ENCODE measurements at places on chromosomes 1 and 21.

DNA sequence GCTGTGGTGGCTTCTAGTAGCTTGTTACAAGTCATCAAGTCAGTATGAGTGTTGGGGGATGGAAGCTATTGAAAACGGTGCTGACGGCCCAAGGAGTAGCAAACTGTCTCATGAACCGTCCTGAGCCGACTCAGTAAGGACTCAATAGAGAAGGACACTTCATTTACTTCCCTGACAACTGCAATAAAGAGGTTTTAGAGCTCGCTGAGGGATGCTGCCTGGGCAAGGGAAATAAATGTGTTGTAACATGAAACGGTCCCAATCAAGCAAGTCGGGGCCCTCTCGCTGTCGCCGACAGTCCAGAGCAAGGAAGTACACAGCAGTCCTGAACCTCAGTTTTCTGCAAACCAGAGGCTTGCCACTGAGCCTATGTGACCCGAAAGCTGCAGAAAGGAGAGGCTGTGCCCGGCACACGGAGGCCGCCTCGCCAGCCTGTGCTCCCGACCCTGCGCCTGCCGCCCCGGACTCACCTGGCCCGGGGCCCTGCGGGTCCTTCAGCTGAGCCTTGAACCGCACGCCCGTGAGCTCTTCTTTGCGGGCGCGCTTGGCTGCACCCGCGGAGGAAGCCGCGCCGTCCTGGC, 423 bp downstream of the URB1 start:
- DNase-seq = no peak

DNA sequence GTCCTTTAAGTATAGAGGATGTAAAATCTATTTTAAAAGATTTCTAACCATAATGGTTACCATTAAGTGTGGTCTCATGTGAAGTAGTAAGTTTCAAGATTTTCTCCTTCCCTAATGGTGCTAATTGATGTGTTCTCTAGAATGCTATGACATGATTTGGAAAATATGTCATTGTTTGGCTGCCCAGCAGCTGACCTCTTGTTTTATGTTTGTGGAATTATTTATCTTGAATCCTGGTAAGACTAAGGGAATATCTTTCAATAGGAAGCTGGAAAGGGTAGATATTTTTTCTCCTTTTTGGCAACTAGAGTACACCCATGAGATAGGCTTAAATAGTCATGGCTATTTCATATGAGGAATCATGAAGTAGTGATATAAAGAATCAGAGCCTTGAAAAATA, 139.8 kb upstream of the CHODL start:
- no peak for DNase-seq

DNA sequence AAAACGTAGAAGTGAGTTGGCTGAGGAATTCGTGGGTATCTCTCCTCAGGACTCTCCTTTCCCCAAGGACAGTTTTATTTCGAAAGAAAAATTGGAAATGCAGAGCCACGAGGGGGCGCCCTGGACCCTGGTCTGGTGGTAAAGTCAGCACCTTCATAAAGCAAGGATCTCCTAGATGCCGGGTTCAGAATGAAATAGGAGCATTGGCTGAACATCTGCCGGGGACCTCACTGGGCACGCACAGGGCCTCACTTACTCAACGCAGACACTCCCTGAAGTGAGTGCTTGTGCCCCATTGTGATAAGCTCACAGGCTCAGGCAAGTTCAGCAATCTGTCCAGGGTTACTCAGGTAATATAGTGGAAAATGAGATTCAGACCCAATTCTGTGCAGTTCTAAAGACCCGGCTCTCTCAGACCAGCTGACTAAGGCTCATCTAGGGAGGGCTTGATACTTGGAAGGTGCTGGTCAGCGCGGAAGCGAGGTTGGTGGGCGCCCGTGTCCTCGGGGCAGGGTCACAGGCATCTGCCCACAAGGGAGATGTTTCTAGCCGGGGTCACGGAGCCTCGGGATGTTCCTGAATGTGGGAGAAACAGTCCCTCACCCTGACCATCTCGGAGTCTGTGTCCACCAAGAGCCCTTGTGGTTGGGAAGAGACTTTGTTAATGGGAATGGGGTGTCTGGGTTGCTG, 55.7 kb upstream of the ETV3 start:
- DNase-seq = peak; percentile 66

DNA sequence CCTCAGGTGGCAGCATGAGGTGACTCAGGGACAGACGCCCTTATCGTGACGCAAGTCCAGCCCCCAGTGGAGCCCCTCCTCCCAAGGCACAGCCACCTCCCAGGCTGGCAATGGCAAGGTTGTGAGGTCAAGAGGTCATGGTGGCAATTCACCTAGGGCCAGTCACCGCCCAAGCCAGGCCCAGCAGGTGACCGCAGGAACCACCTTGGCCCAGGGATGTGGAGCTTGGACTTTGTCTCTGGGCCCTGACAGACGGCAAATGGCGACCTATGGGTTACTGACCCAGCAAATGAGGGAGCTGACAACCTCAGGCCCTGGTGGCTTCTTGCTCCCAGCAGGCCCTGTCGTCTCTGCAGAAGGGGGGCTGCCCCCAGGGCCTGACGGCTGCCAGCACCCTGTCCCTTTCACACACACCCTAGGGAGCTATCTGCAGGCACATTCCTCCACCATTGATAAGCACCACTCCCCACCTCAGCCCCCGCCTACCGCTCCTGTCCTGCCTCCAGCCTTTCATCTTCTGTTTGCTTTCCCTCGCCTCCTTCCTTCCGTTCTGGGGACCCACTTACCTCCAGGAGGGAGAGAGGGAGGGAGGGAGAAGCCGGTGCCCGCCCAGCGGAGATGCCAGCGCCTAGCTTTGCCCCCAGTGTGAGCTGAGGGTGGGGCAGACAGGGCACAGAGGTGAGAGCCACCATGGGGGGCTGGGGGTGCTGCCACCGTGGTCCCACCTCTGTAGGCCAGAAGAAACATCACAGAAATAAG, 12.1 kb downstream of the EPHA2 start:
- DNase-seq = no peak

- no peak for DNase-seq
These were observed 26.1 kb downstream of the SYF2 start for GRCh38 chr1:25206201-25206600.

- DNase-seq = no peak
These were observed 188.3 kb upstream of the MAP1LC3C start for GRCh38 chr1:242187171-242187570.

DNA sequence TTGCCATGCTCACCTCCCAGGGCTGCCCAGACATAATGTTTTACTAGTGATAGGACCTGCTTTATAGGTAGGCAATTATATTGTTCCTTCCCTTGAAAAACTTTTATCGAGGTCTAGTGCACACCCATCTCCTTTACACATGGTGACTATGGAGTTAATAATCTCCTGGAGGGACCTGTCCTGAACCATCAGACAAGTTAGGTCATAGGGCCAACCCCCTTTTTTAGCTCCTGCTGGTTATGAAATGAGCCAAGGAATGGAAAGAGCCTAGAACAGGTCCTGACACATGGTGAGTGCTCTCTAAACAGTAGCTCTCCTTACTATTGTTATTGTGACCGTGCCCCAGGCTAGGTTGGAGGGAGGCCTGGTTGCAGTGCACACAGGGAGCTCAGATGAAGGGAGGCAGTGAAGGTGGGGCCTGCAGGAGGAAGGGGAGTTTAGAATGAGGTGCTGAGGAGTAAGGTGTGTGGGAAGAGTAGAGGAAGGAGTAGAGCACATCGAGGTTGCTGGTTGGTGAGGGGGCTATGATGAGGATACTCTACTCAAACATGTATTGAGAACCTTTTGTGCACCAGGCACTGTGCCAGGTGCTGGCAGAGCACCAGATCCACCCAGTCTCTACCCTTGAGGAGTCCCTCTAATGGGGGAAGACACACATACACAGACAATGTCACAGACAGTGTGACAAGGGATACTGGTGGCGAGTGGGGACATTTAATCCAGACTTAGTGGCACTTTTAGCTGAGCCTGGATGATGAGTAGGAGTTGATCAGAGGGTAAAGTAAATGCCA, 14.1 kb upstream of the LMNA start:
- DNase-seq = no peak

DNA sequence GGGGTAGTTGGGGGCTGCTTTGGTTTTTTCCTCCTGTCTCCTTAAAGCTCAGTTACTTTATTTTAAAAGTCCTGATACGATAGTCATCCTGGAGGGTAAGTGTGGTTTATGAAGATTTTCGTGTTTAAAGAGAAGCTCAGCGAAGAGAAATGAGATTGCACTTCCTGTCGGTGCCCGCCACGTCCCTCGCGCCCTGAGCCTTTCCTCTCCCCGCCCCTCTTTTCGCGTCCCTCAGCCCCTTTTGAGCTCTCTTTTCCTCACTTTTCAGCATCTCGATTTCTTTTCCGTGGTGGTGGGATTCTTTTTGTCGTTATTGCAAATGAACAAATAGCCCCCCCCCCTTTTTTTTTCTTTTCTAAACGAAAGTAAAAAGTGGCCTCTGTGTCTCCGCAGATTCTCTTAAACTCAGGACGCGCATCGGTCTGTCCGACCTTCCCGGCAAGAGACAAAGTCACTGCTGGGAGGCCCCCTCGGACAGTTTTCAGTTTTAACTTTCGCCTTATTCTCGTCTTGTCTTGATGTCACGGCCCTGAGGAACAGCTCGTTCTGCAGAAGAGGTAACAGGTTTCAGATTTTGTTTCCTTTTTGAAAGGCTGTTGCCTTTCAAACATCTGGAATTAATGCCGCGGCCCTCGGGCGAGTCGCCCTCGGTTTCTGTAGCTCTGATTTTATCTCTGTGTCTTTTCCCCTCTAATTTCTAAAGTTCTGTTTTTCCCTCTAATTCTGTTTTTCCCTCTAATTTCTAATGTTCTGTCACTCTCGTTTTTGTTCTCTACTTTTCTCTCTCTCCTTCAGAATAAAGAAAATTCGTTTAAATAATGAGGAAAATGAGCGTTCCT, 1.0 kb upstream of the DMRTA2 start:
- DNase-seq = no peak

DNA sequence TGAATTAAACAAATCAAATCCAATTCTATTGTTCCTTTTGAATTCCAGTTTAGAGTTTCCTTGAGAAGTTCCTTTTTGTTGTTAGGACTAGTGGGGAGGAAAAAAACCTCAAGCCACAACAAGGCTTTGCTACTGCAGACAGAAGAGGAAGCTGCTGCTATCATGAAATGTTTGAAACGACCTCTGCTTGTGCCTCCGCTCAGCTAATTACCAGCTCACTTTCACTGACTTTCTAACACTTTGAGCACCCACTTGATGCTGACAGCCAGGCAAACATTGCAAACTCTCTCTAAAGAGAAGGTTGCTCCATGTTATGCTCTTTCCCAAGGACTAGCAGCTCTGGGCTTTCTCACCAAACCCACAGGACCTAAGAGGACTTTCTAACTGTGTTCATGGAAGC, 203.9 kb upstream of the PROX1 start:
- DNase-seq = no peak

GRCh38 chr1:166297993-166298392, 131.2 kb upstream of the FAM78B start:
- no peak for DNase-seq

GRCh38 chr1:52677076-52677806, 20.9 kb downstream of the COA7 start:
- no peak for DNase-seq

GRCh38 chr21:33991133-33991532, 75.5 kb upstream of the ATP5PO start:
- DNase-seq = no peak

GRCh38 chr21:38434913-38435533, 63.3 kb downstream of the ERG start:
- DNase-seq = no peak

GRCh38 chr21:20631633-20632032, 366.6 kb upstream of the NCAM2 start:
- DNase-seq = no peak

DNA sequence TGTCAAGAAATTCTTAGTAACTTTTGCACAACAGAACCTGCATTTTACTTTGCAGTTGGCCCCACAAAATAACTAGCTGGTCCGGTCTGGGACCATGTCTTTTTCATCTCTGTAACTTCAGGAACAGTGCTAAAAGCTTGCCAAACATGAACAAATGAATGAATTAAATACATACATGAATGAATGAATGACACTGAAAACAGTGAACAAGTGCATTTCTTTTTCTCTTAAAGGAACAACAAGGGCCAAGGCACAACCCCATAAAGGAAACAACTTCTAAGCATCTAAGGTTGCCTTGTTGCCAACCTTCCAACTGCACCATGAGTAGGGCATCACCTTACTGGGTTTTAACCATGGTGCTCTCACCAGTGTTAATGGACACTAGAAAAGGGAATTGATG, 534.4 kb upstream of the PKN2 start:
- DNase-seq = no peak

GRCh38 chr1:30198795-30199403, 524.5 kb downstream of the MATN1 start:
- DNase-seq = no peak

DNA sequence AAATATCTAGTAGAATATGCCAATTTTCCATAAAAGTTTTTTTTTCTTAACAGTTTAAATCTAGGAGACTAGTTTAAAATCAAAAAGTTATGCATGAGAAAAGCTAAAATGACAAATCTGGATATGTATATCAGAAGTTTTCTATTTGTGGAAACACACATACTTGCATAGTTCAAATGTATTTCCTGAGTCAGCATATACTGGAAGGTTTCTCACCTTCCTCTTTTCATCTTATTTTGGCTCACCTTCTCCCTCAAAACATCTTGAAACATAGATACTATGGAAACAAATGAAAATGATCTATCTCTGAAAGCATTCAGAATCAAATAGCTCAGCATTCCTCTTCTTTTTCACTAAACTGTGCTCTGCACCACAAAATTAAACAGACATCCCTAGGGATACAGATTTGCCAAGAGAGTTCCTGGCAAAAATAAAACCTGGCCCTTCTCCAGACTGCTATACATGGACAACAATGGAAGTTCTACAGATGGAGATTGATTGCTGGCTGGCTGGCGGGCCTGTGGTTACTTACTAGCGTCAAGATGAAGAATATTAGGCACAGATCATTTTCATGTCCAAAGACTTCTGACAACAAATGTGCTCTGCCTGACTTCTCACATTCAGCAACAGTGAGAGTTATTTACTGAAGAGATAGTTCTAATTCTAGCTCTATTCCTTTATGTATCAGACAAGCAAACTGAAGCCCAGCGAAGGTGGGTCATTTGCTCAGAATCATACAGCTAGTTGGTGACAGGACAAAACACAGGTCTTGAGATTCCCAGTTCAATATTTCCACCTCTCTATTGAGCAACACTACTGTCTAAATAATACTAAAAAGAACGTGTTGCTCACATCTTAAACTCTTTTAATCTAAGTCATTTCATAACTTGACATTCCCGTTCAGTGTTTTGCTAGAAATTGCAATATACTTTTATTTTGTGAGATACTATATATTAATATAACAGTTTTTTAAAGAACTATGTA, 26.6 kb downstream of the DIPK1A start:
- no peak for DNase-seq

Data from posterior cingulate gyrus (tissue), 11 donors.